Stimulated activated naive CD4-positive, alpha-beta T cell (primary cell): ENCODE measurements at places on chromosomes 16 and 17.

DNA sequence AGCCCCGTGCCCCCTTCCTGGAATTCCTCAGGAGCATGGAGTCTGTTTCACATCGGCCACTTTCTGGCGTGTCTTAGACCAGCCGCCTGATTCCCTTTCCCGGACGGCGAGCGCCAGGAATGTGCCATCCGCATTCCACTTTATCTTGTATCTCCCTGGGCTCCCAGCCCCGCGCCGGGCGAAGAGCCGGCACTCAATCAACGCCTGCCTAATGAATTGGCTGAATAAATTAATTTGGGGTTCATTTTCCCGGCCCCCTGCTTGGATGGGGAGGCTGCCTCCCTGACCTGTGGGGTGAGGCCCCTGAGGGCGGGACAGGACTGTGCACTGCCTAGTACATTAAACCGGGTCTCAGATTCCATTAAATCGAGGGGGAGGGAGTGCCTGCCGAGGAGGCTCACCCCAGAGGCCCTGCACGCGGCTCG, 282.3 kb upstream of the TNRC6C start:
- no peak for DNase-seq

GRCh38 chr16:86578061-86578599, at the start of gene FOXL1:
FOXL1 (plus strand) TSS chr16:86578549; CDS start chr16:86578724, 175 bp downstream.
- no peak for DNase-seq

DNA sequence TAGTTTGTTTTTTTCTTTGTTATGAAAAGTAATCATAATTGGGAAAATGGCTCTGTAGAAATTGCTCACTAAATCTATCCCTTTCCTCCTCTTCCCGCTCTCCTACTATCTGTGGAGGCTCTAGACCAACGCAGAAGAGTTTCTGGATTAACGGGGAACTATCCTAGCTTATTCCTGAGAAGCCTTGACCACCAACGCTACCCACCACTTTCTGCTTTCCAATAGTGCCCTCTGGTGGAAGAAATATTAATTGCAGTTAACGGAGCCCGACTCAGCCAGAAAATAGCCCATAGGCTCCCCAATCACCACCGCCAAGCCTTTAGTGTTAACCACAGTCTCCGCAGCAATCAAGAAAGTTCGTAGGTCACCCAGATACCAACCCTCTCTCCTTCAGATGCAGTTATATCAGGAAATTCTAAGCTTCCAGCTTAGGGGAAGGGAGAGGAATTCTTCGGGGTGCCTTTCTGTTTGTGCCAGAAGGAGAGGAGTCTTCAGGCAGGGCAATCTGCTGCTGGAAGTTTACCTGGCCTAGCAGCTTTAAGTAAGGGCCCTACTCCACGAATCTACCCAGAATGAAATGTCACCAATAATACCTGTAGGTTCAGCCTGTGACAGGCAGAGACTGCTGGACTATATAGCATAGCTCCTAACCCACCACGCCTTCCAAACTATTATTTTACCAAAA, 23.0 kb upstream of the NSRP1 start:
- DNase-seq = peak; percentile 16

DNA sequence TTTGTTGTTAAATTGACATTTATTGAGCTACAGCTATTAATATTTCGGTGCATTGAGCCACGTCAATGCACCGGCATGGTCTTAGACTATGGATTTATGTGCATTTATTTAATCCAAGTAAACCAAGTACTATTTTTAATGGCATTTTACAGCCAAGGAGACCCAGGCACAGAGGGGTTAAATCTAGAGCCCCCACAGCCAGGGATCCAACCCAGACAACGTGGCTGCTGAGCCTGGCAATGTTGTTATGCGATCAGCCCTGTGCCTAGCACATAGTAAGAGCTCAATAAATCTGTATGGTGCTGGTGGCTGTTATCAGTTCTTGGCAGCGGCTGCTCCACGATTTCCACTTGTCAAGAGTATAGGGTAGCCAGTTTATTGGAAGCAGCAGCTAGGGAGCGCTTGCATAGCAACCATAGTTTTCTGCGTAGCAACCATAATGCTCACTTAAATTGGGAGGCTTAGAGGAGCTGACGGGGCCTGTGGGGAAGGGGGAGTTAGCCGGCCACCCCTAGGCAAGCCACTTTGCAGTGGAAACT, 541 bp upstream of the RBBP6 start:
- no peak for DNase-seq

- no peak for DNase-seq
These were observed 1.3 kb upstream of the TUBB3 start for GRCh38 chr16:89921702-89922476.

- no peak for DNase-seq
These were observed 70.9 kb upstream of the SALL1 start for GRCh38 chr16:51222016-51222415.

DNA sequence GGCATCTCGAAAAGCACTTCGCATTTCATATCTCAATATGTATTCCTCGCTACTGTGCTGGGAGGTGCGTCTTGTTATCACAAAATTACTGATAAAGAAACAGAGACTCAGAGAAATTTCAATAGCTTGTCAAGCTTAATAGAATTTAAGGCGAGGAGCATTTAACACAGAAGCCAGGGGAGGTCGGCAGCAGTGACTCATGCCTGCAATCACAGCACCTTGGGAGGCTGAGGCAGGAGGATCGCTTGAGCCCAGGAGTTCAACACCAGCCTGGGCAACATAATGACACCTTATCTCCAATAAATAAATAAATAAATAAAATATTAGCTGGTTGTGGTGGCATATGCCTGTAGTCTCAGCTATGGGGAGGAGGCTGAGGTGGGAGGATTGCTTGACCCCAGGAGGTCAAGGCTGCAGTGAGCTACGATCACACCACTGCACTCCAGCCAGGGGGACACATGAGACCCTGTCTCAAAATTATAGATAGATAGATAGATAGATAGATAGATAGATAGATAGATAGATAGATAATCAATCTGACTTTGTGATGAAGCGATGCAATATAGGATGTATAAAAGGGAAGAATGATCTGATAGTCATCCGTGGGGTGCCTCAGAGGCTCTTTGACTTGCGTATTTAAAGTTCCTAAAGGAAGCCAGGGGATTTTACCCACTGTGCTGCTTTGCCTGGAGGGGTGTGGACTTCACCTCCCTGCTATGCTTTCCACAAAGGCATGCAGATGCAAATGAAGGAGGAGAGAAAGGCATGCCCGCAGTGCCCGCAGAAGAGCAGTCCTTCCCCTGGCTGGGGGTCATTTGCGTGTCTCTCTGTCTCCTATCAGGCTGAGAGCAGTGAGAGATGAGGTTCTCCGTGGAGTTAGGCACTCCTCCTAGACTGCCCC, 15.9 kb upstream of the USP10 start:
- no peak for DNase-seq

DNA sequence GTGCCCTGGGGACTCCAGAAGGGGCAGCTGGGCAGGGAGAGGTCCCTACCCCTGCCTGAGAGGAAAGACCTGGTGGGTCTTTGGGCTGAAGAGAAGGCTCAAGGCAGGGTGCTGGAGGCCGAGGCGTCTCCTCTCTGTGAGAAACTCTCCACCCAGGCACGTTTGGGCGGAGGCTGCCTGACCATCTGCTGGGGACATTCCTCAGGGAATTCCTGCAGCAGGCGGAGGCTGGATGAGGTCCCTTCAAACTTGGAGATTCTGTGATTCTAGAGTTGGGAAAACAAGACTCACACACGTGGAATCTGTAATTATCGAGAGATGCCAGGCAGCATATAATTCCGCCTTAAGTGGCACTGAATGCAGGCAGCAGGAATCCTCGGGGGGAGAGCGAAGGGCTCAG, 21.1 kb upstream of the PHF12 start:
- no peak for DNase-seq

DNA sequence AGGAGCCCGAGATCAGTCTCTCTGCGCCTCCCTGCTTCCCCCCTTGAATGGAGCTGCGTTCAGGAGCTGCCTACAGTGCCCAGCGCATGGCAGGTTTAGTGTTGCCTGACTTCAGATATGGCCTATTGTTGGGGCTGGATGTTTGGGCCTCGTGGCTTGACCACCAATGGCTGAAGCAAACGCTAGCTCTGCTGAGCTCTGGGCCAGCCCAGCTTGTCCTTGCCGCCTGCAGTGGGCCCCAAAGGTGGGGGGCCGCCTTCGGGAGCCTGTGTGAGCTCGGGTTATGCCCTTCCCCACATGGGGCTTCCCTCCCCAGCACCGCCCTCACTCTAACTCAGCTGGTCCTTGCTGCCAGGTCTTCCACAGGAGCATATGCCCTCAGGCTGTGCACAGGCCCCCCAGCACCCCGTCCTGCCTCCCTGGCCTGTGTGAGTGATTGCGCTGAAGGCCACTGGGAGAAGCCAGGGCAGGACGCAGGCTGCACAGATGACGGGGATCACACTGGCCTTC, 2.0 kb upstream of the METTL26 start:
- DNase-seq = no peak

DNA sequence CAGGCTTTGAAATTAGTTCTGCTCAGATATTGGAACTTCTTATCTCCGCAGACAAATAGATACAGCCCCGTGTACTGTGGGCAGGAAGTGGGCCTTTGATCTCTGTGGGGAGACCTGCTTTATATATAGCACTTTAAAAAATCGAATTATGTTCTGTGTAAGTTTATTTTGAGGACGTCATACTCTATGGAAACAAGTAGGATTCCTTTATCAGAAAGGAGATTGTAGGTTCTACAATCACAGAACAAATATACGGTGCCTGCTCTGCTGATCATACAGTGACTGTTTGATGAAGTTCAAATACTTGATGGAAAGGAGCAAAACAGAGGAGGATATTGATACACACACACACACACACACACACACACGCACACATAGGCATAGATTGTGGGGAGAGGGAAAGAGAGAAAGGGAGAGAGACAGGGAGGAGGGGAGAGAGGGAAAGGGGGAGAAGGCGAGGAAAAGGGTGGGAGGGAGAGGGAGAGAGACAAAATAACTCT, 14.7 kb upstream of the TMEM220 start:
- DNase-seq = peak; percentile 65

- DNase-seq = no peak
These were observed 16.6 kb downstream of the MYO18A start for GRCh38 chr17:29163563-29163962.

GRCh38 chr17:29766796-29767327, 144.2 kb upstream of the CORO6 start:
- DNase-seq = no peak

- no peak for DNase-seq
These were observed 99.5 kb upstream of the AXIN2 start for GRCh38 chr17:65660947-65661346.

DNA sequence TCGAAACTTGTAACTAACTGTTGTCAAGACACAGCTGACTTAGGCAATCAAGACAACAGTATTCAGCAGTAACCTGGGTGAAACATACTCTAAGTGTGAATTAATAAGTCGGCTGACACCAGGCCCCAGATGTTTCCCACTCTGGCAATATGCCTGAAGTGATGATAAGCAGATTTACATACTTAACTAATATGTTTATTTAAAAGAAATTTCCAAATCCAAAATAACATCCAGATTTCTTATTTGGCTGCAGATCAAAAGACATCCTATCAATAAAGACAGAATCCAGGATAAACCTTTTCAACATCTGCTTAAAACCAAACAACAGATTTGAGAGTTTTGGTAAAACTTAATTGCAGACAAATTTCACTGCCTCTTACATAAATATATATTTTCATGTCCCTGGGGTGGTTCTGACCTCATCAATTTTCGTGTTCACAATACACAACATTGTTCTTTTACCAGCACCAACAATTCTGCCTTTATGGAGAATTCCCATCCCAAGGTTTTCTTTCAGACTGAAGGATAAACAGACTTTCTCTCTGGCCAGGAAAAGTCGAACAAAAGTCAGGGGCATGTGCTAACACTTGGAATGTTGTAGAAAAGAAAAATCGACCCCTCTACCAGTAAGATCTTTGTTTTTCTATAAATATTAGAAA, 45.1 kb upstream of the TOX3 start:
- DNase-seq = no peak

- DNase-seq = peak; percentile 72
These were observed 16.6 kb upstream of the DLX4 start for GRCh38 chr17:49952209-49952911.

DNA sequence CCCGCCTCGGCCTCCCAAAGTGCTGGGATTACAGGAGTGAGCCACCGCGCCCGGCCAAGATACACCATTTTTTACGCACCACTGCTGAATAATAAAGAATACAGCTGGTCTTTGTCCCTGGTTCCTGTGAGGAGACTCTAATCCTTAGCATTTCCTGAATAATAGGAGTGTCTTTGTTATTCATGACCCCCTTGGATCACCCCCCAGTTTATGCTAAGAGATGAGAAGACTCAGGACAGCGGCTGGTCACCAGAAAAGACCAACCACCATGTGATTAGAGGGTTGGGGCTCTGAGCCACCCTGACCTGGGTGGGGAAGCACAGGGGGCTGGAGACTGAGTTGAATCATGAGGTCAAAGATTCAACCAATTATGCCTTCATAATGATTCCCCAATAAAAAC, 17.3 kb downstream of the PHLPP2 start:
- DNase-seq = no peak

GRCh38 chr17:39653662-39654331, 11.4 kb upstream of the TCAP start:
- DNase-seq = peak; percentile 49

DNA sequence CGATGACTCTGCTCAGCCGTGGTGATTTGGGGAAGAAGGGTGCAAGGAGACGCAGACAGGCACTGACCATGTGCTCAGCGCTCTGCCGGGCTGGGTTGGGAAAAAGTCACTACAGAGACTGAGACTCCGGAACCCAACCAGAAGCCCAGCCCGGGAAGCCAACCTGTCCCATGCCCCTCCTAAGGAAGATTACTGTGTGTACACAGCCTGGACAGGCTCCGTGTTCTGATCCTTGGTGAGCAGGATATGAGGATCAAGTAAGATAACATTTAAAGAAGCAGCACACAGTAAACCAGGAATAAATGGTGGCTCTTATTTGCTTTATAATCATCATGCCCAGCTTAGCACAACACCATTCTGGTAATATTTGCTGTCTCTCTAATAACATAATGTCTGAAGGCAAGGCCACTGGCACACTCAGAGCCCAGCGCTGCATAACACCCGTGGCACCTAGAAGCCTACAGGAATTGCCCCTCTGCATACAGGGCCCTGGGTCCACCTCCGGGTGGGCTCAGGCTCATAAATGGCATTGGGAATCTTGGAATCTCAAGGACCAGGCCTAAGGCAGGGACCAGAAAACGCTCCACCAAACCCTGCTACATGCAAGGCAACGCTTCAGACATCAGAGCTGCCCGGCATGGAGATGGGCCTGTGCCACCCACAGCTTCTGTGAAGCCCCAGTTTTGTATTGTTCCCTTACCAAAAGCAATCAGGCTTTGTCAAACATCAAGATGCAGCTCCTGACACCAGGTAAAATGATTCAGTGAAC, 113.5 kb downstream of the DYNLRB2 start:
- DNase-seq = no peak

GRCh38 chr16:73067671-73068540, 20.0 kb upstream of the ZFHX3 start:
- DNase-seq = no peak

GRCh38 chr17:48374650-48375230, 55.3 kb downstream of the SKAP1 start:
- peak; percentile 6 for DNase-seq

DNA sequence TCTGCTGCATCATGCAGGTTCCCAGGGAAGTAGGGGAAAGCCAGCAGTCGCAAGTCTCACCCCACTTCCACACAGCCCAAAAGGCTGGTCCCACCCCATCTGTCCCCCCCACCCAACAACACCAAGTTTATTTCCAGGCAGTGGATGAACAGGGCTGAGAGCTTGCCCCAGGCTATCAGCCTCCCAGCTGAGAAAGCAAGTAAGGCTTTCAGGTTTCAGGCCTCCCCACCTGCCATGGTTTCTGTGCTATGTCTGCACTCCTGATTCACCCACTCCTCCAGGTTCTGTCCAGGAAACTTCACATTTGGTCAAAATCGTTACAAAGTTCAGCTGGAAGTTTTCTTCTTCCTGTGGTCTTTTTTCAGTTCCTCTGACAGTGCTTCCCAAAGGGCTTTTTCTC, 97.5 kb upstream of the HS3ST3A1 start:
- no peak for DNase-seq

GRCh38 chr17:44795421-44795820, 34.7 kb downstream of the GJC1 start:
- no peak for DNase-seq
